IPS DF 19.7 (cell line): ENCODE measurements at places on chromosomes 7 and 10.

DNA sequence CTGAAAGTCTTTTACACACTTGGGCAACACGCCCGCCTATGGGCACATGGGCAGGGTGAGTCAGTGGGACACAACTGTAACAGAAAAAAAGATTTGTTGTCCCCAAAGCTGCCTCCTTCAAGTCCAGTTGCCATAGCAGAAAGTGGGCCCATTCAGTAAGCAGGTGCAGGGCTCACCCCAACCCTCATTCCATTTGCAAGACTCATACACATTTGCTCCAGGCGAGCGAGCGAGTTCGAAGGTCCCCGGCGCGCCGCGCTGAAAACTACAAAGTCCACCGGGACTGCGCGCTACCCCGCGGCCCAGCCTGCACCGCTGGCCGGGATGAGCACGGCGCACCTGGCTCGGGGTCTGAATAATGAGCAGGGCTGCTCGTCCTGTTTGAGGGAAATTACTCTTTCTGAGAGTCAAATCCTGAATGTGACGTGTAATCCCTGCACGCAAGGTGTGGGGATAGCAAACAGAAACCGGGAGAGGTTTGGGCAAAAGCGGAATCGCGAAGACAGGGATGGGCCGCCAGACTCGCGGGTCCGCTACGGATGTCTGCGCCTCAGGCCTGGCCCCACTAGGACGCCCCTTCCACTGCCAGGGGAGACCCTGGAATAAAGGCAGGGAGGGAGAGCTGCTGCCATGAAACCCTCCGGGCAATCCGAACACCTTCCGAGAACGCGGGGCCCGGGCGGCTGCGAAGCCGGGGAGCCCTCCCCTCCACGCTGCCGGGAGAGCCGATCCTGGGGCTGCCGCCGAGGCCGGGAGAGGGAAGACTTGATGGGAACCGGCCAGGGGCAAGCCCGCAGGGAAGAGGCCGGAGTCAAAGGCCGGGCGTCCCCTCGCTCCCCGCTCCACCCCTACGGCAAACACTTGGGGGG is 982 bp downstream of the COBL start:
- no peak for DNase-seq

GRCh38 chr10:84348447-84348846 is 20.1 kb downstream of the CCSER2 start:
- no peak for DNase-seq

GRCh38 chr7:155247479-155248365 is 50.0 kb upstream of the INSIG1 start:
- no peak for DNase-seq

DNA sequence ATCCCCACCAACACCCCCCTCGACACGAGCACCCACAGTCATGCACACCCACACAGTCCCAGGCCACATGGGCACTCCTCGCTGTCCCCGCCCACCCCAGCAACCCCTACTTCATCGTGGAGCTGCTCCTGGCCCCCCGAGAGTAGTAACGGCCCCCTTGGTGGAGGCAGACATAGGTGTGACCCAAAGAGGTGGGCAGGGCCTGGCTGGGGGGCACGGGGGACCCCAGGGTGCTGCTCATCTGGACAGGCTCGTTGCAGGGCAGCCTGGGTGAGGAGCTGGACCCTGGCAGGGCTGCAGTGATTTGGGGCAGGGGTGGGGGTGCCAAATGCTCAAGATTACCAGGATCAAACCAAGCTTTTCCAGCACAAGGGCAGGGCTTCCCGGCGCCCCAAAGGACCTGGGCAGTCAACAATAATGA is 42.4 kb upstream of the ZMIZ1 start:
- DNase-seq: no peak

DNA sequence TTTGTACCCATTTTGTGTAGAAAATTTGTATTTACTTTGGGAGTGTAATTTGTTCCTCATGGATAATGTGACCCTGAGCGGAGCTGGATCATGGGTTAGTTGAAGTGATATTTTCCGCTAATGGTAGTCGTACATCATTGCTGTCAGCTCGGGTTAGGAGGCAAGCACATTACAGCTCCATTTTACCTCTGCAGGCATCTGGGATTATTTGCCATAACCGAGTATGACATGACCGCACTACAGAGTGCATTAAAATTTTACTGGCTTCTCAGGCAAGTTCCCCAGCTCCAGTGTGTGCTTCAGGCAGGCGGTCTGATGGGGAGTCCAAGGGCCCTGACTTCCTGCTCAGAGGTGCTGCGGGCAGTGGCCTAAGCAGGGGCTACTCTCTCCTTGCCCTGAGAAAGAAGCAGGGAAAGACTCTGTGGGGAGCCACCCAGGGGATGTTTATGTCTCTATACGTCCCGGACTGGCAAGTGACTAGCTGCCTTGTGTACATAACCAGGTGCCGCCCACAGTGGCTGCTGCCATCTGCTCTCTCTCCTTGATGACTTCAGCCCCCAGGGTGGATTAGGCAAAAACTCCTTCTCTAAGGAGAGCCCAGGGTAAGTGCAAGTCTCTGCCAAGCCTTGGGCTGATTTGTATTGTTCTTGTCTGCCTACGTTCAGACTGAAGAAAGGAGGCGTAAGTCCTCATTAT is 685.3 kb upstream of the GALNT17 start:
- no peak for DNase-seq

- no peak for DNase-seq
Measured at GRCh38 chr7:138510003-138510402, 49.9 kb downstream of the TRIM24 start.

DNA sequence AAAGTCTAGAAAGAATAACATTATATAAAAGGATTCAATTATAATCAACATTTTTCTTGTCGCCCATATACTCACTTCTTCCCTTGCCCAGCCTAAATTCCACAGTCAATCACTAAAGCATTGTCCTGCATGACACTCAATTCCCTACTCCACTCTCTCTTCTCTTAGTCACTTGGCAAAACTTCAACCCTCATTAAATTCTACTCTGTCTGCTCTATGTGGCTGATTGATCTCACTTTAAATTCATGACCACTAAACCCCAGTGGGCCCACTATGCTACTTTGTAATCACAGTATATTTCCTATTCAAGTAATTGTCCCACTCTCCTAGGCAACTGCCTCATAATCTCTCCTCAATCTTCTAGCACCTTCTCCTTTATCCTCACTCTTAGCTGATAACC is 54.1 kb downstream of the MTERF1 start:
- no peak for DNase-seq

GRCh38 chr10:65931291-65932070 is 994.4 kb upstream of the LRRTM3 start:
- DNase-seq: no peak

DNA sequence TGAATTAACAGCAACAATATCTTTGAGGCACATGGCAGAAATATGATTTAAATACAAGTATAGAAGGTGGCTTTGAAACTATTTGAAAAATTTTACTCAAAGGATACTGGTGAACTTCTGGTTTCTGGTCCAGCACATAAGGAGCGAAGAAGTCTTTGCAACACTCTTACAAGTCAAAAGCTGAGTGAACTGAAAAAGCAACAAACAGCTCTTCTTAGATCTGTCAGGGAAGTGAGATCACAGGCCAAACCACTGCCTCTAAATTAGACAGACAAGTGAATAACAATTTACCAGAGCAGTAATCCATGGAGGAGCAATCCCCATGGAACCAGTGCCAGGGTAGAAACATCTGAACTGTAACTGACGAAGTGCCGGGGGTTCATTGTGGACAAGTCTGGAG is 9.6 kb upstream of the VWC2 start:
- no peak for DNase-seq

- DNase-seq: no peak
Measured at GRCh38 chr7:152081088-152081487, 55.6 kb downstream of the GALNT11 start.

- no peak for DNase-seq
Measured at GRCh38 chr10:26706206-26706605, 8.7 kb downstream of the PDSS1 start.

GRCh38 chr7:43880596-43880995 is 11.3 kb upstream of the MRPS24 start:
- DNase-seq: no peak
